Esophagus muscularis mucosa (tissue), 4 donors: ENCODE measurements at places on chromosomes 2 and 18.

GRCh38 chr2:2787301-2787907 is 456.3 kb upstream of the MYT1L start:
- no peaks in the 10 kb centered on the region for H3K27me3 ChIP-seq
- H3K27ac ChIP-seq, result no peak overlapping the region
- DNase-seq, result no peak
- no peak overlapping the region for H3K4me3 ChIP-seq
- no peaks in the 10 kb centered on the region for H3K36me3 ChIP-seq
- H3K4me1 ChIP-seq, result no peaks in the 10 kb centered on the region

DNA sequence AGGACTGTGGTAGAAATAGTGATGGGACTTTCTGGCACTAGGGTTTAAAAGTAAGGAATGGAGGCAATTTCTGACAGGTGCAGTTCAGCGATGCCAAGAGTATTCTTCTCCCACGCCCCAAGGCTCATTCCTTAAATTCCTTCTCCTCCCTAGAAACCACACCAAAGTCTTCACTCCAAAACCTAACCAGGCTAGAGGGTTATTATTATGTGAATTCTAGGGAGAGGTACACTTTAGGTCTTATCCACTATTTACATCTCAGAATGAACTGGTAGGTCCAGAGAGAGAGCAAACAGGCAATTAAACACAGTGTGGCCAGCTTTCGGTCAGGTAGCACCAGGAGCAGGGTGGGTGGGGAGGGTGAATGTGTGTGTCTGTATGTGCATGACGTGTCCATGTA is 11.4 kb downstream of the IL1F10 start:
- H3K4me3 ChIP-seq, result no peak overlapping the region
- H3K27ac ChIP-seq, result no peak overlapping the region
- DNase-seq, result no peak
- H3K4me1 ChIP-seq, result no peaks in the 10 kb centered on the region
- H3K36me3 ChIP-seq, result no peaks in the 10 kb centered on the region

DNA sequence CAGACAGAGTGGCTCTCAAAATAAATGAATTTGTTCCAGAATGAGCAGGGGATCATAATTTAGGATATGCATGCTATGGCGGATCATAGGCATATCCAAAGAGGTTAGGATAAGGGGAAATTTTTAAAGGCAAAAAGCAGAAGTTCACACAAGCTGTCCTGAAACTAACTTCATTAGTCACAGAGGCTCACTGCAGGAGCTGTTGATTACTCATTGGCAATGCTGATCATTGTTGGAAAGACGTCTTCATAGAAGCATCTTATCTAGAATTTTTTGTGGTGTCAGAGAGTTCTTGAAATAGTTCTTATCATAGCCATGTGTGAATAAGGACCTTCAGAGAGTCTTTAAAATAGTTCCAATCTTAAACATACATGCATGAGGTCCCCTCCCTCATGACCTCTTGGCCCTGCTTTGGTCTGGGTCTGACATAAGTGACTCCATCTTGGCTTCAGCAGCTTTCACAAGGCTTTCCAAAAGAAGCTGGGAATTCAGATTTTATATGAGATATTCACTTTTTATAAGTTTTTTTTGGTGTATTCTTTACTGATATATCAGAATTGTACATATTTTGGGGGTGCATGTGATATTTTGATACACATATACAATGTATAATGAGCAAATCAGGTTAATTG is 7.5 kb upstream of the CCDC195 start:
- H3K4me1 ChIP-seq, result no peaks in the 10 kb centered on the region
- no peak for DNase-seq
- no peaks in the 10 kb centered on the region for H3K27me3 ChIP-seq
- no peak overlapping the region for H3K4me3 ChIP-seq

GRCh38 chr2:152790883-152791282 is 72.5 kb downstream of the ARL6IP6 start:
- no peak for DNase-seq
- no peaks in the 10 kb centered on the region for H3K27me3 ChIP-seq
- no peaks in the 10 kb centered on the region for H3K4me1 ChIP-seq
- no peaks in the 10 kb centered on the region for H3K36me3 ChIP-seq

DNA sequence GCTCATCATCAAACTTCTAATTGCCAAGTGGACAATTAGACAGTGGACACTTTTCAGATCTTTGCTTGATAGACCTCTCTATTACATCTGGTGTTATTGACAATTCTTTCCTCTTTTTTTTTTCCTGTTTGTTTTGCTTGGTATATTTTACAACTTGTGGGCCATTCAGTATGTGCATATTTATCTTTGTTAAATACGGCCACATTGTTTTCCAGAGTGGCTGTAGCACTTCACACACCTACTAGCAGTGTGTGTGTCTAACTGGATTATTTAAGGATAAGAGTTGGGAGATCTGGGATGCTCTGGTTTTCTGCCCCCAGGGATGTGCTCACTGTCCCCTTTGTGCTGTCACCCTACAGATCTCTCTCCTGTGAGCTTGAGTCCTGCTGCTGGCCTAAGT is 4.1 kb upstream of the SLC4A5 start:
- H3K4me3 ChIP-seq, result no peak overlapping the region
- no peaks in the 10 kb centered on the region for H3K4me1 ChIP-seq
- H3K27ac ChIP-seq, result no peak overlapping the region
- no peak for DNase-seq

DNA sequence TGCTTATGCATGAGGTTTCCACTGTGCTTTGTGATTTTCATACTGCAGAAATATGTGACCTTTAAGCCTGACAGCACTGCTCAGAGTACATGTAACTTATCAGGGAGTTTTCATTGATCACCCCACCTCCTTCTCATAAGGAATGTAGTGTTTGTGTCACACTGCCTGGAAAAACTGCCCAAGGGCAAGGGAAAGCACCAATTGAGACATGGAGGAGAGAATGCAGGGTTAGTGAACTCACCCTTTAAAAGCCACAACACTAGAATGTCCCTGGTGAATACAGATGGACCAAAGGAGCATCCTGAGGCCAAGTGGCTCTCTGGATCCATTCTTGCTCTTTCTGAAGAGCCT is 147.2 kb upstream of the SPATS2L start:
- peak; percentile 57 for DNase-seq
- H3K27ac ChIP-seq, result no peak overlapping the region
- peaks cover 8% of the 10 kb centered on the region for H3K4me1 ChIP-seq

DNA sequence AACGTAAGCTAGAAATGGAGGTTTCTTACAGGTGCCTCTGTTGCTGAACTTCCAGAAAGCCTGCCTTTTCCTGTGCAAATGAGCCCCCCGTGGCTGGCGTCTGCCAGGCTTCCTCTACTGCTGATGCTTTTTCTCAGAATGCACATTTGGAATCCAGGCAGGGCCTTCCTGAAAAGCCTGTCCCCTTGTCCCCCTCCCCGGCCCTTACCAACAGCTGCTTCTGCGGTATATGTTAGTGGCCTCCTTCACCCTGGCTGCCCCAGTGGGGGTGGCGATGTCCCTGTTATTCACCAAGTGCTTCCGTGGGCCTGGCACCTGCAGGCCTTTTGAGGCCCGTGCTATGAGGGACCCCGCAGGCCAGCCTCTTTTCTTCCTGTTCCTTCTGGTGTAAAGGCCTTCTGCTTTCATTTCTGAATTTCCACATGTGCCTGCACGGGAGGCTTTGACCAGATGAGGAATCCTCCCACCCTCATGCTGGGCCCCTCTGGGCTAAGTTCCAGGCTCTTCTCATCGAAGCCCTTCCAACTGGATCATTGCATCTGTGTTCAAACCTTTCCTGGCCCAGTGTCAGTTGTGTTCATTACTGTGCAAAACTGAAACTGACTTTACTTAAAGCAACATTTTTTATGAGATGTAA is 10.4 kb downstream of the CNDP2 start:
- DNase-seq, result no peak
- H3K4me3 ChIP-seq, result no peak overlapping the region

DNA sequence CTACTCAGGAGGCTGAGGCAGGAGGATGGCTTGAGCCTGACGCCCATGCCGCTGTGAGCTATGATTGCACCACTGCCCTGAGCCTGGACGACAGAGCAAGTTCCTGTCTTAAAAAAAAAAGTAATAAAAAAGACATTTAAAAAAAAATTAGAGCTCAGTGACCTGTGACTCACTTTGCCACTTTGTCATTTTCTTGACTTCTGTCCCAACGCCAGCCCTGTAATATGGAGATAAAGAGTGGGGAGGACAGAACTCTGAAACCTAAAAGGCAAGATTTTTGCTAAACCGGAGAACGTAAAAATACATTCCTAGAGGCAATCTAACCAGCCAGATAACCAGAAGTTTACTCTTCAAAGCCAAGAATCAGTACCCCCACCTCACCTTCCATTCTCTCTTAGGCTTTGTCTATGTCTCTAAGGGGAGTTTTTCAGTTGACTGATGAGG is 49.0 kb downstream of the PRKRA start:
- H3K4me3 ChIP-seq, result no peak overlapping the region
- no peaks in the 10 kb centered on the region for H3K36me3 ChIP-seq
- no peaks in the 10 kb centered on the region for H3K27me3 ChIP-seq
- no peak for DNase-seq
- no peak overlapping the region for H3K27ac ChIP-seq

GRCh38 chr2:216215658-216216390 is 106.7 kb downstream of the XRCC5 start:
- H3K27me3 ChIP-seq, result no peaks in the 10 kb centered on the region
- H3K4me1 ChIP-seq, result peaks cover under 1% of the 10 kb centered on the region
- H3K4me3 ChIP-seq, result no peak overlapping the region
- H3K27ac ChIP-seq, result no peak overlapping the region

DNA sequence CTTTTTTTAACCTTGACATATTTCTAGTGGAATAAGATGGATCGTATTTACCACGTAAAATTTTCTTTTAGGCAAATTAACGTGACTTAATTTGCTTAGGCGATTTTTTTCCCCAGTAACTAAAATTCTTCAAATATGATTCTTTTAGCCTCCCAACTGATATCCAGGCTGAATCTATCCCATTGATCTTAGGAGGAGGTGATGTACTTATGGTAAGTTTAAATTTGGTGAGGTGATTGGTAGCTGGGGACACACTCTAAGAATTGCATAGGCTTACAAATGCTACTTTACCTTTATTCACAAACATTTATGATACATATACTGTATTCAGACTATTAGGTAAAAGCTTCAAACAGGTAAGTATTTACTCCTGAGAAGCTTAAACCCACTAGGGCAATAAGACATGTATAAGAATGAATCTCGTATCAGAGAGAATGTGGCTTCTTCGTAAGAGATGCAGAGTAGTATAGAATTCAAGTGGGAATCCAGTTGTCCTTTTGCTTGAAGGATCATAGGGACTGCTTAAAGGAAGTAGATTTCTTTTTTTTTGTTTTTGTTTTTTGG is 3.8 kb downstream of the DDX1 start:
- DNase-seq, result no peak
- H3K4me3 ChIP-seq, result no peak overlapping the region
- peaks cover 32% of the 10 kb centered on the region for H3K4me1 ChIP-seq
- H3K27ac ChIP-seq, result no peak overlapping the region

- no peak overlapping the region for H3K27ac ChIP-seq
- peaks cover 11% of the 10 kb centered on the region for H3K4me1 ChIP-seq
Measured at GRCh38 chr2:109415581-109416013, 198.2 kb downstream of the SEPTIN10 start.

- no peaks in the 10 kb centered on the region for H3K27me3 ChIP-seq
- H3K4me3 ChIP-seq, result no peak overlapping the region
- peaks cover 16% of the 10 kb centered on the region for H3K36me3 ChIP-seq
Measured at GRCh38 chr18:56933472-56933871, 213.4 kb upstream of the BOD1L2 start.

GRCh38 chr2:128489526-128490273 is 171.0 kb upstream of the HS6ST1 start:
- no peaks in the 10 kb centered on the region for H3K36me3 ChIP-seq
- H3K4me1 ChIP-seq, result no peaks in the 10 kb centered on the region
- no peak overlapping the region for H3K4me3 ChIP-seq
- H3K27ac ChIP-seq, result no peak overlapping the region

- H3K27me3 ChIP-seq, result no peaks in the 10 kb centered on the region
- no peak overlapping the region for H3K27ac ChIP-seq
- H3K4me1 ChIP-seq, result peaks cover 10% of the 10 kb centered on the region
- H3K4me3 ChIP-seq, result no peak overlapping the region
Measured at GRCh38 chr2:23241121-23241520, 143.9 kb upstream of the KLHL29 start.

DNA sequence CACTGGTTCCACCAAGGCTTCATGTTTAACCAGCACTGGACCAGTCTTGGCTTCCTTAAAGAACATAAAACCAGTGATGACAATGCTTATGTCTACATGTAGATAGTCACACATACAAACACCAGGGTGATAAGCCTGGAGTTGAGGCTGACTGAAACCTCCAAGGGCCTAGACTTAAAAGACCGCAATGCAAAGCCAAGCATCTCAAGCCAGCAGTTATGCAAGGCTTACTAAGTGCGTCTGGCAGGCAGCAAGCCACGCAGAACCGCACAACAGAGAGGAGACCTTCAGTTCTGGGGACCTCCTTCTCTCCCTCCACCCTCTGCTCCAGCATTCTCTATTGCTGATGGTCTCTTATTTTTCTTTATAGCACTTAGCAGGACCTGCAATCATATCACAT is 63.2 kb upstream of the ACAA2 start:
- DNase-seq, result no peak
- no peak overlapping the region for H3K27ac ChIP-seq
- no peaks in the 10 kb centered on the region for H3K27me3 ChIP-seq
- no peaks in the 10 kb centered on the region for H3K36me3 ChIP-seq
- H3K4me1 ChIP-seq, result no peaks in the 10 kb centered on the region

DNA sequence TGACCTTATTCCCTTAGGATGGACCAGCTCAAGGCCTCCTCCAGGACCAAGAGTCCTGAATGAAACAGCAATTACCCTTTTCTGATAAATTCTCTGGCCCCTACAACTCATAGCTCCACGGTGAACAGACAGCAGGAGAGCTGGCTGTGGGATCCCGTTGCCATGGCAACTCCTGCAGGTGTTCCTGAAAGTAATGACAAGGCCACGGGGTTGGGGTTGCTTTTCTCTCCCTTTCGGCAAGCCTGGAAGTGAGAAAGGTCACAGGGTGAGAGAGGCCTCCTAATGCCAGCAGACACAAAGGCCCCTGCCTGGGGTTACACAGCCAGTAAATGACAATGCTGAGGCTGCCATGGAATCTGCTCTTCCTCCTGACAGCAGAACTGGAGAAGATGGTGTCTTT is 403.0 kb downstream of the NBAS start:
- no peak overlapping the region for H3K4me3 ChIP-seq
- H3K36me3 ChIP-seq, result no peaks in the 10 kb centered on the region
- no peak overlapping the region for H3K27ac ChIP-seq
- no peak for DNase-seq

DNA sequence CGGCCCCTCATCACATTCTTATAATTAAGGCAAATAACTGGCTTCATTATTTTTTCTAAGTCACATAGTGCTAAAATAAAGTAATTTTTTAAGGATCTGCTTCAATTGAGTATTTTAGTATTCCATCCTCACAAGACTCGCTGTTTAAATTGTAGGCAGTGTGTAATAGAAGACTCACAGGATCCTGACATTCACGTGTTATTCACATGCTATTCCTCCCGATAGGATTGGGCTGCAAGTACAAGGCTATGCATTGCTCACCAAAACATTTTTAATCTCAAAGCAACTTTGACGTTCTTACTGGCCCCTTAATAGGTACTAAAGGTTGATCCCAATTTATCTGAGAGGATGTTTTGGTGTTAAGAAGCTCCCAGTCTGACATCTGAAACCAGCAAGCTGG is 127.6 kb upstream of the L3MBTL4 start:
- H3K4me3 ChIP-seq, result no peak overlapping the region
- no peak overlapping the region for H3K27ac ChIP-seq
- no peaks in the 10 kb centered on the region for H3K4me1 ChIP-seq
